ENCODE measurements at places on chromosomes 1 and 21.

DNA sequence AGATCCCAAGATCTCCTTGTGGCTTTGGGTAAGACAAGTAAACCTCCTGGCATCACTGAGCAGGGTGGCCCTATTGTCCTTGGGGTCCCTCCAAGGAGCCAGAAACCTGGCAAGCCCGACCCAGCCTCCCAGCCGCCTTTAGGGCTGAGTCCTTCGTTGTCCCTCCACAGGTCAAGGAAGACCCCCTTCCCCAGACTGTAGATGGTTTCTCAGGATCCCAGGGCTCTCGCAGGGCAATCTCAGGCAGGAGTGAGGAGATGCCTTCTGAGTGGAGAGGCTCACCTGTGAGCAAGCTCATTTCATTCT lies 71.6 kb upstream of the CSF3R start:
- DNase-seq: no peak

GRCh38 chr1:206466840-206467649 lies 3.2 kb upstream of the IKBKE start:
- no peak for DNase-seq

- DNase-seq: no peak
Observed at GRCh38 chr1:48803474-48803873, 26.8 kb upstream of the BEND5 start.

DNA sequence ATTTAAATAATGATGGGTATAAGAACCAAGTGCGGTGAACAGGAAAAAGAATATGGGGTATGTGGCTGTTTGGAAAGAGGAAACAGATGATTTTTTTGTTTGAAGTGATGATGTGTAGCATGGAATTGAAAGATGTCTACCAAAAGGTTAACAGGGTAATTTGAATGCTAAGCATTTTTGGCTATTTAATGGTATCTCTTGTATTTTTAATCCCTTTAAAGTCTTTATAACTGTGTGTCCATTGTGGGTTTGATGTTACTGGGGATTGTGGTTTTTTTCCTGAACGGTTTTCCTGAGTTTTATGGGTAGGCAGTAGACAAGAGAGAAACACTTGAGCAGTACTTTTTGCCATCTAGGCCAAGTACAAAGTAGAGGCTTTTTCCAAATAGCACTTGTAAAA lies 63.2 kb downstream of the PRDM2 start:
- DNase-seq: no peak

GRCh38 chr1:113567427-113567826 lies 177.1 kb downstream of the MAGI3 start:
- DNase-seq: no peak

- no peak for DNase-seq
Observed at GRCh38 chr1:208737161-208737560, 493.0 kb upstream of the PLXNA2 start.

DNA sequence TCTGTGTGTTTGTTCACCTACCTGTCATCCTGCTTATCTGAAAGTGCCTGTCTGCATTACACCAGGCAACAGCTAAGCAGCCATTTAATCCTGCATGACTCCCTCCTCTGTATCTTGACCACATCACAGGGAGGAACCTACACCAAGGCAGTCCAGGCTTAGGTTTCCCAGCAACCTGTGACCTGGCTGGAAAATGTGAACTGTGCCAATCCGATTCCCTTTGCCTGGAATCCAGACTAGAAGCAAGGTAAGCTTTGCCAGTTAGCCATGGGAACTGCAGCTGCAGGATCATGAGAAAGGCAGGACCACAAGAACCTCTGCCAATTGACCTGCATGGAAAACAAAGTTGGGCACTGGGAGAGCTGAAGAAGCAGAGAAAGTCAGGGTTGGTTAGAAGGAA lies 6.3 kb upstream of the ATP1B1 start:
- DNase-seq: no peak

Data from heart right ventricle (tissue), 16 donors.